ENCODE measurements at places on chromosomes 2 and 18.
A peak's percentile ranks its signal among the peaks of the same experiment; 100 is the strongest.

DNA sequence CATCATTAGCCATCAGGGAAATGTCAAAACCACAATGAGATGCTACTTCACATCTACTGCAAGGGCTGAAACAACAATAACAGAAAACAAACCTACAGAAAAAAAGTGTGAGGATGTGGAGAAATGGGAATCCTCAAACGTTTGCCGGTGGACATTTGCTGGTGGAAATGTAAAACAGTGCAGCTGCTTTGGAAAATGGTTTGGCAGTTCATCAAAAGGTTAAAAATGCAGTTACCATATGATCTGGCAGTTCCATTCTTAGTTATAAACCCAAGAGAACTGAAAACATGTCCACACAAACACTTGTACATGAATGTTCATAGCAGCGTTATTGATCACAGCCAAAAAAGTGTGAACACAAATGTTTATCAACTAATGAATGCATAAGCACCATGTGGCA is 44.2 kb downstream of the PROC start:
- DNase-seq = no peak

DNA sequence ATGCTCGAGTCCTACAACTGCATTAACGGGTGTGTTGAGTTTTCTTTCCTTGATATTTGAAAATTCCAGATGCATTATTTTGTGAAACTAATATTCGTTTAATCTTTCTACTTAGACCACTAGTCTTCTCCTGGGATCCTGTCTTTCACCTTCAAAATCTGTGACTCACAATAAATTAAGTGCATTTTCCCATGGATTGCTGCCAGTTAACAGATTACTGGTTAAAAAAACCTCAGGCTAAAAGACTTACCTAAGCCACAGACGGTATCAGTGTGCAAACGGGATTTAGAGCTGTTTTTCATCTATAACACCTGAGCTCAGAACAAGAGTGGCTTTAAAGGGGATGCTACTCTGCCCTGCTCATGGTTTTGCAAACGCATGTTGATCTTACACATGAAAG is 10.2 kb downstream of the FECH start:
- DNase-seq = no peak

DNA sequence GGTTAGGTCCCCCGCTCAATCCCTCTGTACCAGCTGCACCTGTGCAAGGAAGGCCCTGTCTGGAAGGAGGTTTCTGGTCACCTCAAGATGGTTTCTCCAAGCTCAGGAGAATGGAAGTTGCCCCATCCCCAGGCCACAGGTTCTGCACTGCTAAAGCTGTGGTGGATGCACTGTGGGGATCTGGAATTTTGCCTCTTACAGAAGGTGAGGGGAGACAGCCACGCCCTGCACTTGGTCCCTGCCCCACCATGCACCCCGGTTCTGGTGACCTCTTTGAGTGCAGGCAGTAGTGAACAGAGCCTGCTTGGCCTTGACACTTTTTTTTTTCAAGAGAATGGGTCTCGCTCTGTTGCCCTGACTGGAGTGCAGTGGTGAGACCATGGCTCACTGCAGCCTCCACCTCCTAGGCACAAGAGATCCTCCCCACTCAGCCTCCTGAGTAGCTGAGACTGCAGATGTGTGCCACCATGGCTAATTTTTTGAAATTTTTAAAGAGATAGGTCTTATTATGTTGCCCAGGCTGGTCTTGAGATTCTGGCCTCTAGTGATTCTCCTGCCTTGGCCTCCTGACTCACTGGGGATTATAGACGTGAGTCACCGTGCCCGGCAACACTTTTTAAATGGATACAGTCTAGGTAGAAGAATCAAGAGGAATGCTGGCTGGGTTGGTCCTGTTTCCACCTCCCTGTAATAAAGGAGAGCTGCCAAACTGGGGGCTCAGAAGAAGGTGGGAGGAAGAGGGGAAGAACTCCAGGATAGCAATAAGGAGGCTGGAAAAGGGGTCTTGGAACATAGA is 5.8 kb upstream of the NT5DC4 start:
- DNase-seq = peak; percentile 65

DNA sequence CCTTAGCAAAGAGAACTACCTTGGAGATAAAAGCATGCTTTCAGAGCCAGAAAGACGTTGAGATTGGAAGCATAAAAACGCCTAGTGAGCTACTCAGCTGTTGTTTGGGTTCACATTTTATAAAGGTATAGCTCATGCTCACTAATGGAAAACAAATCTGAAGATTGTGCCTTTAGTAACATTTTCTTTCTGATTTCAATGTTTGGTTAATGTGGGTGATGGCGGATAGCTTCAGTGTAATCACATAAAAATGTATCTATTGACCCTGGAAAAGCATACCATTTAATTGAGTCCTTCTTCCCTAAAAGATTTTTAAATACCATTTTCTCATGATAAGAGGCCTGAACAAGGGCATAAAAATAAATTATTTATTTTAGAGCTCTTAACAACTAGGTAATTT is 73.4 kb downstream of the DTNA start:
- DNase-seq = no peak

- DNase-seq = no peak
Observed at GRCh38 chr2:174074831-174075230, 109.7 kb upstream of the SP3 start.

GRCh38 chr2:220959391-220959802 is 612.7 kb downstream of the EPHA4 start:
- DNase-seq = no peak

Data from RWPE1 (cell line).